Sciatic nerve (tissue), 2 donors: ENCODE measurements at places on chromosomes 11 and 22.

DNA sequence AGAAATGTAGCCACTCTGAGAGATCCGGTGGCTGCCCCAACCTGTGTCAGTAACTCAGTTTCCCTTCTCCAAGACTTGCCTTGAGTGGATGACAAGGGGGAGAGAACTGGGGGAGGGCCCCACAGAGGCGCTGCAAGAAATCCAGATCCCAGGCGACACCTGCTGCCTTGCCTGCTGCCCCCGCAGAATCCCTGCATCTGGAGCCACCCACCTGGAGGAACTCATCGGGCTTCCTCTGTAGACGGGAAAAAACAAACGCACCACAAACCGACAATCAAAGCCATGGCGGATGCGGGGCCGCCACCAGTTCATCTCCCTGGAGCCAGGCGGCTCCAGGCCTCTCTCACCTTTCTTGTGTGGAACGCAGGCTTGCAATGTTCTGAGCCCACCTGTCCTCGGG is 40.2 kb downstream of the MACROD1 start:
- DNase-seq: no peak

GRCh38 chr22:19238900-19239299 is 52.6 kb downstream of the CLTCL1 start:
- DNase-seq: no peak

DNA sequence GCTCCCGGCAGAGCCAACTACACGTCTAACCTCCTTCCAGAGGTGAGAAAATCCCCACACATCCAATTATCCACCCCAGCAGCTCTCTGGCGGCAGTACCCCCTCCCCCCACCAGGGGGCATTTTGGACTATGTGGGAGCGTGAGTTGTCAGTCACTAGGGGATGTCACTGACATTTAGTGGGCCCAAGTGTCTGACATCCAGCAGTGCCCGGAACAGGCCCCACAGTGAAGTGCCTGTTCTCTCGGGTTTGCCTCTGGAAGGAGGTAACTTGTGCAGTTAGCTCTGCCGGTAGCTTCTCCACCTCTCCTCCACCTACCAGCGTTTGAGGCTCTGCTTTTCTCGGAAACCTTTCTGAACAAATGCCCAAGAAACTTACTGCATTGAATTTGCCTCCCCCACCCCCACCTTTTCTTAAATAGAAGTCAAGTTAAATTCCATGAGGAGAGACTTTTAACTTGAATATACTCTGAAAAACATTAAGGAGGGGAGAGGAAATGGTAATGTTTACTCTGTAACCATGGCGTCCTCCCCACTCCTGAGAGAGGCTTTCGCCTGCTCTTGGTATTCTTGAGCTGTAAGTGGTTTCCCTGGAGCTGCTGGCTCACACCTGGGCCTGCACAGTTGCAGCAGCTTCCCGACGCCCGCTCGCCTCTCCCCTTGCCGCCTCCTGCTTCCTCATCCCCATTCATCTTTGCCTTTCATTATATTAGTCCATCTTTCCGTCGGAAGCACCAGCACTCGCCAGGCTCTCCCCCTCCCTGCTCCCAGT is 112.8 kb downstream of the WNT7B start:
- DNase-seq: peak; percentile 82

- no peak for DNase-seq
Measured at GRCh38 chr22:26399289-26399688, 29.8 kb upstream of the ASPHD2 start.

DNA sequence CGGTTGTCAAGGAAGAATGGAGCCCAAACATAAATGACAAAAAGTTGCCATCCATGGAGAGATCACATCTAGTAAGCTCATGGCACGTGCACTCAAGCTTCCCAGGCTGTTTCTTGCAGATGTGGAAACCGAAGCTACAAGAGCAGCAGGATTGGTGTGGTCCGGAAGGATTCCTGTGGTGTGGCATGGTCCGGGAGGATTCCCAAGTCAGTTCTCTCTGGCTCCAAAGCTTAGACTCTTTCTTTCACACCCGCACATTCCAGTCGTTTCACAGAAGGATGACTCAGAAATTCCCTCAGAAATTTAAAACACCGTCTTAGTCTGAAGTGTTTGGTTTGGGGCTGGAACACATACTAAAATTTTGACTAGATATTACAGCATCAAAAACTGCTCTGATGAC is 78.0 kb upstream of the DRD2 start:
- peak; percentile 68 for DNase-seq

GRCh38 chr11:17221968-17222367 is 14.2 kb upstream of the PIK3C2A start:
- no peak for DNase-seq

- no peak for DNase-seq
Measured at GRCh38 chr11:102940714-102941588, 14.6 kb downstream of the MMP13 start.

- DNase-seq: no peak
Measured at GRCh38 chr11:99631618-99632017, 610.9 kb downstream of the CNTN5 start.

DNA sequence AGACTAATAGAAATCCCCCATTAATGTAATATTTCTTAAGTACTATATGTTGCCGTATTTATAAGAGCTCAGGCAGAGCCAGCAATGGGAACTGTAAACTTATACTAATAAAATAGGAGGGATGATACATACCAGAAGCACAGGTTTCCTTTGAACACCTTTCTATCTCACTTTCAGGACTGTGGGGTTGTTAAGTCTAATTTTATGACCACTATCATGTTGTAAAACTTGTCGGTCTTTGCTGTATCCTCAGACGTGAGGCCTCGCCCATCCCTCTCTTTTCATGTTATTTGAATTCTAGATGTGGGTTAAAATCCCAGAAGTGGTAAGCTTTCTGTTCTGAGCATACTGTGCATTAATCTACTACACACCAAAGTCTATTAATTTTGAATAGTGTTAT is 1083.5 kb upstream of the TENM4 start:
- no peak for DNase-seq

- no peak for DNase-seq
Measured at GRCh38 chr11:79538775-79539174, 97.9 kb upstream of the TENM4 start.

DNA sequence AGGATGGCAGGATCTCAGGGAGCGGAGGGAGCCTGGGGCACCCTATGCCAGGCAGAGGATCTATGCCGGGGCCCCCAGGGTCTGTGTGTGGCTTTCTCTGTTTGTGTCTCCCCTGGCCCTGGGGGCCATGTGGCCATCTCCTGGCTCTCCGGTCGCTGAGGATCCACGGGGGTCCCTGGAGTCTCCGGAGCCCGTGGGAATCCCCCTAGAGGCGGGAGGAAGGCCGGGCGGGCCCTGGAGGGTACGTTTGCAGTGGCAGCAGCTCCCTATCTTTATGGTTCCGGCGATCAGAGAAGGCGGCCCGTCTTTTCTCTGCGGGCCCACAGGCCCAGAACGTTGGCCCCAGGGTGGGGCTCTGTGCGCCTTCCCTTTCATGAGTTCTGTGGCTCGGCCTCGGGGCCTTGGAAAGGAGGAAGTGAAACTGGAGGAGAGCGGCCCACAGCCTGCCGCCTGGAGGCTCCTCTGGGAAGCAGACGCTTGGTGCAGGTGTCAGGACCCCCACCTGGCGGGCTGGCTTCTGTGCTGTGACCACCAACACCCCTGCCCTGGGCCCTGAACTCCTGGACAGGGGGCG is 82.1 kb downstream of the KCNQ1 start:
- peak; percentile 68 for DNase-seq

- DNase-seq: peak; percentile 82
Measured at GRCh38 chr11:95337175-95337957, 106.4 kb upstream of the SESN3 start.

DNA sequence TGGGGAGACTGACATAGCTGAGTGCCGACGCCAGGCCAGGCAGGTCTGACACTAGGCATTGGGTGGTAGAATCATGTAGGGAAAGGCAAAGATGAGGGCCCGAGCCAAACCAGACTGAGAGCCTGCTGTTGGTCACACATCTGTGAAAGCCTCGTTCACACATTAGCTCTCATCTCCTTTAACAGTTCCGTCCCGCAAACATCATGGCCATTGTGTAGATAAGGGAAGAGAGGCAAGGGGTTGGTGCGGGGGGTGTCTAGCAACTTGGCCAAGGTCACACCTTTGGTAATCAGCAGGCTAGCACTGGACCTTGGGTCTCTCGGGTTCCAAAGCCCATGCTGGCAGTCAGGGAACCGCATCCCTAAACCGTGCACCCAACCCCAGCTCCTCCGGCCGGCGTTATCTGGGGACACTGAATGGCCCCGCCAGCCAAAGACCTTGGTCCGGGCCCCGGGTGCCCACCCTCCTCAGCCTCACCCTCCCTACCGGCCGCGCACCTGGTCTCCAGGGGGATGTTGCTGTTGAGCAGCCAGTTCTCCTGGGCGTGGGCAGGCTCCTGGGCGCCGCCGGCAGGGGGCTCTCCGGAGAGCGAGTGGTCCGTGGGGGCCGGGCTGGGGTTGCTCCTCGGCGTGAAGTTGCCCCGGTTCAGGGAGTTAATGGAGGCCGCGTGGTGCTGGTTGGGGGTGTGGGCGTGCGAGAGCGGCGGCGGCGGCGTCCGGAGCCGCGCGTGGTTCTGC is 328.3 kb upstream of the NARS2 start:
- no peak for DNase-seq

GRCh38 chr22:24465566-24465965 is 29.6 kb upstream of the UPB1 start:
- no peak for DNase-seq

DNA sequence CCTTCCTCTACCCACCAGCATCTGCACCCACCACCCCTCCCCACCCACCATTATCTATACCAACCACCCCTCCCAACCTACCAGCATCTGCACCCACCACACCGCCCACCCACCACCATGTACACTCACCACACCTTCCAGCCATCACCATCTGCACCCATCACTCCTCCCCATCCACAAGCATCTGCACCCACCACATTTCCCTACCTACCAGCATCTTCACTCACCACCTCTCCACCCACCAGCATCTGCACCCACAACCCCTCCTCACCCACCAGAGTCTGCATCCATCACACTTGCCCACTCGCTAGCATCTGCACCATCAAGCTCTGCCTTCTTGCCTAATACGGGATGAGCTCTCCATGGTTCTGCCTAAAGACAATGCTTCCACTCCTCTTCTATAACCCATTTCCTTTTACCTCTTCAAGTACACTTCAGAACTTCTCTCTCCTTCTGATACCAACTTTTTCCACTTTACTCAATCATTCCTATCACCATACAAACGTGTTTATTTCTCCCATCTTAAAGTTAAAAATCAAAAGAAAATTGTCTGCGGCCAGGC is 2.4 kb upstream of the FSHB start:
- DNase-seq: no peak

DNA sequence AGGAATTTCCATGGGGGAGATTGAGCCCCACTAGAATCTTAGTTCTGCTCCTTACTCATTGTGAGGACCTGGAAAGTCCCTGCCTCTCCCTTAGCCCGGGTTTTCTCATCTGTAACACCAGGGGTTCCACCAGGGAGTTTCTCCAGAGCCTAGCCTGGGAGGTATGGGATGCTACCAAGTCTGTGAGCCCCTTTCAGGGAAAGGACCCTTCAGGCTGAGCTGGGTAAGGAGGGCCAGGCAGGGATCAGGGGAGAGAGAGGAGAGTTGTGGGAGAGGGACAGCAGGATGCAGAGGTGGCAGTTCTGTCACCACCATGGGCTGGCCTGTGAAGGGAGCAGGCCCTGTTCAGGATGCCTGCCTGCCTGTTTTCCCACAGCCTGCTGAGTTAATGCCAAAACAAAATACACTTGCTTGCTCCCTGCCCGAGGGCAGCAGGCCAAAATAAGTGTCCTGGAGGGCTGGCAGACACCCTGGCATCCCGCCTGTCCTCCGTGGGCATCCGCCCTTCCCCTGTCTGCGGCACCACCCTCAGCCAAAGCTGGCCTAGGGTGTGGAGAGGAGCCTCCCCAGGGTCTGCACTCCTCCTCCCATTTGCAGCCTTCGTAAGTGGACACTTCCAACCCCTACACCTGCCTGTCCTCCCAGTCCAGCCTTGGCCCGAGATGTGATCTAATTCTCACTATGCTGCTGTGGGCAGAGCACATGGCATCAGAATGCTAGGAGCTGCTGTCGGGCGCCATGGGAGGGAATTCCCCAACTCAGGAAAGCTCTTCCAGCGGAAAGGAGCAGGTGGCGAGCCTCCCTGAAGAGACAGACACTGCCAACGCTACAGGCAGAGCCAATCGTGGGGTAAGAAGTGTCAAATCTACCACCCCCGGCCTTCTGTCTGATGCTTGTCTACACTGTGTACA is 5.9 kb upstream of the FCHSD2 start:
- DNase-seq: no peak

- DNase-seq: no peak
Measured at GRCh38 chr11:1522081-1522424, 35.5 kb upstream of the MOB2 start.
